ENCODE measurements at places on chromosomes 5 and 9.

- DNase-seq = no peak
Observed at GRCh38 chr5:96942911-96943310, 7.0 kb downstream of the LNPEP start.

DNA sequence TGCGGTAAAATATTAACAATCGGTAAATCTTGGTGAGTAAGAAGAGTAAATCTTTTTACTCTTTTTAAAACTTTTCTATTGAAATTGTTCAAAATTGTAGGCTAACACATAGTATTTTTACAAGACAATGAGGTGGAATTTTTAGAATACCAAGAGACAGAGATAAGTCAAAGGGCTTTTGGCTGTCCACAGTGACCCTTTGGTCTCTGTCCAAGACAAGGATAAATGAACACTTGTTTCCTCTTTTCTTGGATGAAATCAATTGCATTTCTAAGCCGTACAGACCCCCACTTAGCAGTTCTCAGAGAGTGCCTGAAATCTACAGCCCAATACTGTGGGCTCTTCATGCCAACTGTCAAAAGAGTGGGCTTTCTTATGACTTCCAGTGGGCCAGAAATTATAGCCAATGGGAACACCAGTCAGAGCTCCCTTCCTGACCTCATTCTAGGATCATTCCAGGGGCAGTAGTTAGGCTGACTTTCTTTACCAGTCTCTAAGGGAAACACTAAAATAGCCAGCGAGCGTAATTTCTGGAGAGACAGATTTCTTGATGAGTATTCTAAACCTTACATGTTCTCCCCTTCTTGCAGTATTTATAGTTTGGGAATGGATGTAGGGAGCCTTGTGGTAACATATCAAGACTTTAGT lies 74.1 kb downstream of the GALNT10 start:
- no peak for DNase-seq

GRCh38 chr9:124293718-124294506 lies 36.2 kb downstream of the NEK6 start:
- DNase-seq = no peak

- no peak for DNase-seq
Observed at GRCh38 chr5:102211165-102211564, 84.9 kb downstream of the SLCO4C1 start.

DNA sequence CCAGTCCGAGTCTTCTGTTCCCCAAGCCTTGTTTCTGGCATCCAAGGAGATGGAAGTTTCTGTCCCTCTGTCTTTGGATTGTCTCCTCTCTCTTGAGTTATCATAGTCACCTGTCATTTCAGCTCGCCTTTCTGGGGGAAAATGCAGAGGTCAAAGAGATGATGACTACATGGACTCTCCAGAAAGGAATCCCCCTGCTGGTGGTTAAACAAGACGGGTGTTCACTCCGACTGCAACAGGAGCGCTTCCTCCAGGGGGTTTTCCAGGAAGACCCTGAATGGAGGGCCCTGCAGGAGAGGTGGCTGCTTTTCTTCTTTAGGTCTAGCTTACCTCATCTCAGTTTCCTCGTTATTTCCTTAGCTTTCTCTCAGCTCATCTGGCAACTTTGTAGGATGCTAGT lies 25.1 kb downstream of the ERAP2 start:
- DNase-seq = no peak

DNA sequence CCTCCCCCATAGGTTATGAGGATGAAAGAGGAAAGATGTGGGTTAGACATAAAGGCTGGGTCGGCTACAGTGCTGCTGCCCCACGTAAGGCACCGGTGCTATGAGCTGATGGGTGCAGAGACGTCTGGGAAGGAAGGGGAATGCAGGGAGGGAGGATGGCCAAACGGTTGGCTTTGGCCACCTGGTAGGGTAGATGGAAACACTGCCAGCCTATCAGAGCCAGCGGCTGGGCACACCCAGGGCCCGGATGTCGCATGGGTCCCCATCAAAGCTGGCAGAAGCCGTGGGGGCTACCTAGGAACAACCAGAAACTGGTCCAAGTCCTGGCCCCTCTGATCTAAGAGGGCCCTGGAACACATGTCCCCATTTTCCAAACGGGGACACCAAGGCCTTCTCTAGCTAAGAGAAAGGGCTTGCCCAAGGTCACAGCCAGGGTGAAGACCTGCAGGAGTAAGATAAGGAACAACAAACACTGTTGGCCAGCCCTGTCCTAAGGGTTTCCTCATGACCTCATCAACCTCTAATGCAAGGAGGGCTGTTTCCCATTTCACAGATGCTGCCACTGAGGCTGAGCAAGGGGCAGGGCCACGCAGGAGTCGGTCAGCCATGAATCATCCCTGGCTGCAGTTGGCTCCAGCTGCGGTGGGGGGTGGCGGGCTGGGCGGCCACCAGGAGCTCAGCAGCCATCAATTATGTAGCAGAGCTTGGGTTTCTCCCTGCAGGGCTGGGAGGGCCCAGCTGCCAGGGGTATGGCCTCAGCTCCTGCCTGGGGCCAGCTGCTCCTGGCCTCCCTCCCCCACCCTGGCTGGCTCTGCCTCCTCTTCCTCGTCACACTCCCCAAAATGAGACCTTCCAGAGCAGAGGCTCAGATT lies 4.9 kb downstream of the SH3GLB2 start:
- no peak for DNase-seq

DNA sequence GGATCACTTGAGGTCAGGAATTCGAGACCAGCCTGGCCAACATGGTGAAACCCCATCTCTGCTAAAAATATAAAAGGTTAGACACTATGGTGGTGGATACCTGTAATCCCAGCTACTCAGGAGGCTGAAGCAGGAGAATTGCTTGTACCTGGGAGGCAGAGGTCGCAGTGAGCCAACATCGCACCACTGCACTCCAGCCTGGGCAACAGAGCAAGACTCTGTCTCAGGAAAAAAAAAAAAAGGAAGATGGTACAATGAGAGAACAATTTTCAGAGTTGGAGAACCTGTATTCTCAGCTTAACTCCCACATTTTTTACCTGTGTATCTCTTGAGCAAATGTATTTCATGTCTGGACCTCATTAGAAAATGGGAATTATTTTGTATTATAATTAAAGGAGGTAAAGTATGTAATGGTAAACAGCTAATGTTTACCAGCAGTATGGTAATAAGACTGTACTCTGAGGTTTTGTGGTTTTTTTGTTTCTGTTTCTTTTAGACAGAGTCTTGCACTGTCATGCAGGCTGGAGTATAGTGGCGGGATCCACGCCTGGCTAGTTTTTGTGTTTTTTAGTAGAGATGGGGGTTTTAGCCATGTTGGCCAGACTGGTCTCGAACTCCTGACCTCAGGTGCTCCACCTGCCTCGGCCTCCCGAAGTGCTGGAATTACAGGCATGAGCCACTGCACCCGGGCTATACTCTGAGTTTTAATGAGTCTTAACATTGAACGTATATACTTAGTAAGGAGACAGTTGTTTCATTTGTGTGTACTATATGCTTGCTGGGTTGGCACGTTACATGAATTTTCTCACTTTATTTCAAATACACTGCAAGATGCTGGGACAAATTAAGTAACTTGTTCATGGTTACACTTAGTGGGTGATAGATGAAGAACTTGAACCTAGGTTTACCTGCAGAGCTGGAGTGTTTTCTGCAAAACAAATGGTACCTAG lies 16.2 kb downstream of the UHRF2 start:
- DNase-seq = no peak

DNA sequence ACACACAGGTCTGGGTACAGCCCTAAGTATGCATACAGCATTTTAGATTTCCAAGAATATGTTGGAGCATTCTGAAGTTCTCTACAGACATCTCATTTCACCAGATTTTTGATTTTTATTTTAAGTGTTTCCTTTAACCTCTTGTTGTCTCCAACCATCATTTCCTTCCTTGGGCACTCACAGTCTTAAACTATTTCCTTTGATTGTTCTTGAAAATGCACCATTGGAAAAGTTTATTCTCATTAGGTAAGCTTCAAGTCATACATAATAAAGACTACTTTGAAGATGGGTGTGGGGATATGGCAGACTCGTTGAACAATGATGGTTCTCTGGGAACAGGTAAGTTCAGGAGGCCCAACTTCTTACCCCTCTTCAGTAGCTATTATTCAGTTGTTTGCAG lies 1174.6 kb downstream of the CDH12 start:
- DNase-seq = no peak

GRCh38 chr9:133037775-133038515 lies 7.1 kb downstream of the GTF3C5 start:
- no peak for DNase-seq

- DNase-seq = no peak
Observed at GRCh38 chr5:107184871-107185270, 485.9 kb downstream of the EFNA5 start.

DNA sequence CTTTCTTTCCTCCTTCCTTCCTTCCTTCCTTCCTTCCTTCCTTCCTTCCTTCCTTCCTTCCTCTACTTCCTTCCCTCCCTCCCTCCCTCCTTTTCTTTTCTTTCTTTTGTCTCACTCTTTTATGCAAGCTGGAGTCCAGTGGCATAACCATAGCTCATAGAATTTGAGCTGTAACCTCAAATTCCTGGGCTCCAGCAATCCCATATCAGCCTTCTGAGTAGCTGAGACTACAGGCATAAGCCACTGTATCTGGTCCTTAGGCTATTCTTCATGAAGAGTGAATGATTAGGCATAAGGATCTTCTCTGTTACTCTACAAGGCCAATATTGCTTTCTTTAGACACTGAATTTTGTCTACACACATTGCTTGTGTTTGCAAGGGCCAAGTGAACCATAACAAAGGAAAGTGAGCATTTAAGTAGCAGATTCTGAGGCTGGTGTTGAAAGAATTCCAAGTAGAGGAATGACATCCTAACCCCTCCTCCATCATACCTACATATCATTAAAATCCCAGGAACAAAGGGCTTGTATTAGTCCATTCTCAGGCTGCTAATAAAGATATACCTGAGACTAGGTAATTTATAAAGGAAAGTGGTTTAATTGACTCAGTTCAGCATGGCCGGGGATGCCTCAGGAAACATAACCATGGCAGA lies 293.2 kb downstream of the HCN1 start:
- no peak for DNase-seq

- DNase-seq = no peak
Observed at GRCh38 chr9:111375062-111375461, 45.0 kb upstream of the OR2K2 start.

- DNase-seq = no peak
Observed at GRCh38 chr5:140292212-140293036, 10.5 kb downstream of the PFDN1 start.

Data from stimulated activated CD8-positive, alpha-beta memory T cell treated with anti-CD3 and anti-CD28 coated beads, Interleukin-12 subunit alpha, Interleukin-12 subunit beta, amount 100 ng/mL, for 4 hours (primary cell).